ENCODE measurements at places on chromosomes 3 and 15. TPM values are rescaled to one million over a fixed set of nuclear protein-coding genes. Genes with fewer than 3 reads are reported as not detected.

DNAJB8 gene
- not detected for total RNA-seq

KCNH8 gene
- 0.55 TPM for total RNA-seq

CCR8 gene
- total RNA-seq: not detected

TRAK1 gene
- 26.9 TPM for total RNA-seq

DNA sequence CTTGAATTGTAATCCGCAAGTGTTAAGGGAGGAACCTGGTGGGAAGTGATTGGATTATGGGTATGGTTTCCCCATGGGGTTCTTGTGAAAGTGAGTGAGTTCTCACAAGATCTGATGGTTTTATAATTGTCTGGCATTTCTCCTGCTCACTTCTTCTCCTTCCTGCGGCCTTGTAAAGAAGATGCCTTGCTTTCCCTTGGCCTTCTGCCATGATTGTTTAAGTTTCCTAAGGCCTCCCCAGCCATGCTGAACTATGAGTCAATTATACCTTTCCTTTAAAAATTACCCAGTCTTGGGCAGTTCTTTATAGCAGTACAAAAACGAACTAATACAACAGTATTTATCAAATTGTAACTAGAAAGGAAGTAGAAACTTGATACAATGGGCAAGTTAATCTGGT is 31.9 kb downstream of the IFT57 start:
- DNase-seq: no peak

GRCh38 chr3:62859203-62859791 is 15.9 kb downstream of the CADPS start:
- no peak for DNase-seq

GRCh38 chr3:130604806-130605205 is 87.8 kb downstream of the COL6A6 start:
- DNase-seq: no peak

DNA sequence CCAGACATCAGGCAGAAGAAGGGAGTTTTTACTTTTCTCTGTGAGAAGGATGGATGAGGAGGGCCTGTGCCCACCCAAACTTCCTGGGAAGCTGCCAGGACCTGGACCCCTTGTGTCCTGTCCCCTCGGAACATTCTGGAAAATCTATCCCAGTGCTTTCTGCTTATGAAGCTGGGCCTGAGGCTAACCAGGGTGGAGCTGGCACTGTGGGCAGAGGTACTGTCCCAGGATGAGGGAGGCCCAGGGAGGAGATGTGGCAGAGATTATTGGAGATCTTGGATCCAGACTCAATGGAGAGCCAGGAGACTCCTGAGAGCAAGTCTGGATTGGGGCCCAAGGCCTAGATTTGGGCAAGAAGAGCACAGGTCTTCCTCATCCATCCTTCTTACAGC is 44.4 kb downstream of the SPSB4 start:
- no peak for DNase-seq

DNA sequence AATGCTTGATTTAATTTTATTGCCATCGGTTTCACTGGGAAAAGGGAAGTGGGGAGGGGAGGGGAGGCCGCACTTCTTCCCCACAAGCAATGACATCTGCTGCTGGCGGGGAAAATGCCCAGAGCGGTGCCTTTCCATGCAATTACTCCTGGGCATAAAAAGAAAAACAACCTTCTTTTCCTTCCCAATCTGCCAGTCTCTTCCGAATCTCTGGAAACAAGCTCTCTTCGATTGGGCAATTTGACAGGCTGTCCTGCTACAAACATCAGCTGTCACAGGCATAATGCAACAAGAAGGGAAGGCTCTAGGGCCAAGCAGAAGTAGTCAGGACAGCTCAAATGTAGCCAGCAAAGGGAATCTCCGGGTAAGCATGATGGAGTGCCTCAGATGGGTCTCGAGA is 93.4 kb upstream of the STRIT1 start:
- DNase-seq: no peak

- no peak for DNase-seq
These were observed 25.6 kb upstream of the RHO start for GRCh38 chr3:129502641-129503408.

DNA sequence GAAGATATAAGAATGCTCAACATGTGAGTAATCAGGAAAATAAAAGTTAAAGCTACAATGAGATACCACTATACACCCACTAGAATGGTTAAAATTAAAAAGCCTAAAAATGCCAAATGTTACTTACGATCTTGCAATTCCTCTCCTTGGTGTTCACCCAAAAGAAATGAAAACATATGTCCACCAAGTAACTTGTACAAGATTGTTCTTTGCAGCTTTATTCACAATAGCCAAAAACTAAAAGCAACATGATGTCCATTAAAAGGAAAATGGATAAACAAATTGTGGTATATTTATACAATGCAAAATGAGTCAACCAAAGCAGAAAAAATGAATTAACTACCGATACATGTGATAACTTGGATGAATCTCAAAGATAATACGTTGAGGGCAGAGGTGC is 301.6 kb upstream of the THBS1 start:
- no peak for DNase-seq

- DNase-seq: peak; percentile 22
These were observed 72.5 kb downstream of the SNTN start for GRCh38 chr3:63724987-63725386.

- DNase-seq: peak; percentile 25
These were observed 67.1 kb downstream of the ATP8B4 start for GRCh38 chr15:50051811-50052419.

DNA sequence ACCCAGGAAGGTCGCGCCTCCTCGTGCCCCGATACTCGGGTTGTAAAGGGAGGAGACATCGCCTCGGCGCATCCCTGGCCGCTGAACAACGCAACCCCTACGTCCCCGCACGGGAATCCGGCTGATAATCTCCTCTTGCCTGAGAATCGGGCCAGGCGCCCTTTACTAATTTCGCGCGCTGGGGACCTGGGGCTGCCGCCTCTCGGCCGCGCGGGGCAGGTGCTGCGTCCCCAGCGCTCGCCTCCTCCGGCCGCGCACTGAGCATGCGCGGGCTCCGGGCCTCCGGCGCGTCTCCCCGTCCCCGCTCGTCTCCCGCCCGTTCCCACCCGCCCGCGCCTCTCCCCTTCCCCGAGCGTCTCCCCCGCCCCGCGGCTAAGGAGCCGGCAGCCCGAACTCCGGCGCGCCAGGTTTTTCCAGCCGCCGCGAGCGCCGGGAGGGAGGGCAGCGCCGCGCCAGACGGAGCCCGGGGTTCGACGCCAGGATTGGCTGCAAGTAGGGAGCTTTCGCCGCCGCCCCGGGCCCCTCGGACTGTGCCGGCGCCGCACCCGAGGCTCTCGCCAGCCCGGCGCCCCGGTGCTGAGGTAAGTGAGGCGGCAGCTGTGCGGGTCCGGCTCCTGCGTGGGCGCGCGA is at the start of gene CNTN4:
Gene CNTN4, plus strand, starts transcription at position 469 of the 630 bp plus-strand sequence.
- peak; percentile 97 for DNase-seq

DNA sequence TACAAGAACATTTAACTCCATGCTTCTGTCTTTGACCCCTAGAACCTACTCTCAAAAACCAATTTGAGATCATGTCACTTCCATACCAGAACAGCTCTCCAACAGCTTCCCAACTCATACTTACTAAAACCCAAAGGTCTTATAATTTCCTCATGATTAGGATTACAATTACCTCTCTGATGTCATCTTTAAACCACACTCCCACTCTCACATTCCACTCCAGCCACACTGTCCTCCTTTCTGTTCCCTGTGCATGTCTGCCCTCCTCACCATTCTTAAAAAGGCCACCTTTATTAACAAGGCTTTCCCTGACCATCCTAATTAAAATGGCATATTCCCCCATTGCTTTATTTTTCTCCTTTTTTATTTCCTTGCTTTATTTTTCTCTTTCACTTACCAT is 18.9 kb downstream of the PHC3 start:
- no peak for DNase-seq

- DNase-seq: peak; percentile 21
These were observed 224.8 kb upstream of the HES1 start for GRCh38 chr3:193910886-193911738.

DNA sequence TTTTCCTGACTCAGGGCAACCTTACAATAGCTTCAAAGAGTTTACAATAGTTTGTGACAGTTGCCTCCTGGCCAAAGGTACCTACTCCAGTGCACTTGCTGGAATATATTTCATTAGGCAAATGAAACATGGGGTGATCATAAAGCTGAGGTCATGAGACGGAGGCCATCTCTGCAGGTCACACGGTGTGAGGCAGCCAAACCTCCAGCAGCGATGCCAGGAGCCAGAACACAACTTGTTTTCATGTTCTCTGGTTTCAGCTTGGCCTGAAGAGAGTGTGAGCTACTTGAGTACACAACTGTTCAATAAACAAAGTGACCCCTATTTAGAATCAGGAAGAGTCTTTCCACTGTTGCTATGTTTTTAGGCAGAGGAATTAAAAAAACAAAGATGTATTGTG is 42.7 kb upstream of the PYGO1 start:
- DNase-seq: no peak

- no peak for DNase-seq
These were observed 42.8 kb downstream of the SEMA3G start for GRCh38 chr3:52402101-52402521.

GRCh38 chr15:66705277-66706146 is 3.5 kb downstream of the SMAD6 start:
- no peak for DNase-seq

DNA sequence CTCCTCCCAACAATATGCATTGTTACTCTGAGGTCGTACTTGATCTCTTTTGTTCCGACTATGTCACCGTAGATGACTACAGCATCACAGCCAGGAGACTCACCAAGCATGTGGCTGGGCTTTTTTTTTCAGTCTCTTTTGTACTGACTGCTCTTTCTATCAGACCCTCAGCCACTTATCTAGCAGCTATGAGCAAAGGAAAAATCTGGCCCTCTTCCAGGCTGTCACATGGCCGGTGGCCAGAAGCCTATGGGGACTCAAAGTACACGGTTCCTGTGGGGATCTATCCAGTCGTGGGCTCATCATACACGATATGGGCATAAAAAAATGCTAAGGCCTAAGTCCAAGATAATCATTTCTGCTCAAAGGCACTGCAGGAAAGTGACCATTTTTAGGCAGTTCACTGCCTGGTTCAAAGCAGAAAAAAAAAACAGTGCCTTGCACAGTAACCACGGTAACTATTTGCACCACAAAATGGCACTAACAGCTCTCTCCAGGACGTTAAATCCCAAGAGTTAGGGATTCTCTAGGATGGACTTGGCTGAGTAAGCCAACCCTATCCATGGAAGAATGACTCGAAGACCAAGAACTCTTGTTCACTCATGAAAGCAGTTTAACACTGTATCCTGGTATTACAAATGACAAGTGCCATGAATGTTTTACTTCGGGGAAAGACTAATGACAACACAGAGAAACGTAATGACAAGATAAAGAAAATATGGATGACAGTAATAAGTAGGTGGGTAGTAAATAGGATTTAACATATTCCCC is 50.3 kb downstream of the SHQ1 start:
- DNase-seq: no peak

GRCh38 chr15:33188641-33189257 is 5.8 kb downstream of the FMN1 start:
- DNase-seq: no peak

Measured in H7 (cell line).